Activated T-cell treated with anti-CD3 and anti-CD28 coated beads for 48 hours (primary cell): ENCODE measurements at places on chromosomes 11 and 22.

DNA sequence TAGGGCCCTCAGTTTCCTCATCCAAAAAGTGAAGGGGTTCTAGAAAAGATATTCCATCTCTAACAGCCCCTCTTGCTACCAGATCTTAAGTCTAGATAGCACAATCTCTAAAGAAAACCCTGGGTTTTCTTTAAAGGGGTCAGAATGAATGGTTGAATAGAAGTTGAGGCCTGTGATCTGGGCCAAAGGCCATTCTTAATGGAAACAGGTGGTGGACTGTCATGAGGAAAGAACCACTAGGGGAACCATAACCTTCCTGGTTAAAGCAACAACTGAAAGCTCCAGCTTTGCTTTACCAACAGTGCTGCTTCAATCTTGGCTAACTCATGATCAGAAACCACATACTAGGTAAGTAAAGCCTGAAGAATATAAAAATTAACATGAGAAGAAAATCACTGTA is 1.8 kb downstream of the CELF1 start:
- no peak for DNase-seq

GRCh38 chr11:118615282-118615975 is 8.0 kb downstream of the PHLDB1 start:
- DNase-seq = no peak

DNA sequence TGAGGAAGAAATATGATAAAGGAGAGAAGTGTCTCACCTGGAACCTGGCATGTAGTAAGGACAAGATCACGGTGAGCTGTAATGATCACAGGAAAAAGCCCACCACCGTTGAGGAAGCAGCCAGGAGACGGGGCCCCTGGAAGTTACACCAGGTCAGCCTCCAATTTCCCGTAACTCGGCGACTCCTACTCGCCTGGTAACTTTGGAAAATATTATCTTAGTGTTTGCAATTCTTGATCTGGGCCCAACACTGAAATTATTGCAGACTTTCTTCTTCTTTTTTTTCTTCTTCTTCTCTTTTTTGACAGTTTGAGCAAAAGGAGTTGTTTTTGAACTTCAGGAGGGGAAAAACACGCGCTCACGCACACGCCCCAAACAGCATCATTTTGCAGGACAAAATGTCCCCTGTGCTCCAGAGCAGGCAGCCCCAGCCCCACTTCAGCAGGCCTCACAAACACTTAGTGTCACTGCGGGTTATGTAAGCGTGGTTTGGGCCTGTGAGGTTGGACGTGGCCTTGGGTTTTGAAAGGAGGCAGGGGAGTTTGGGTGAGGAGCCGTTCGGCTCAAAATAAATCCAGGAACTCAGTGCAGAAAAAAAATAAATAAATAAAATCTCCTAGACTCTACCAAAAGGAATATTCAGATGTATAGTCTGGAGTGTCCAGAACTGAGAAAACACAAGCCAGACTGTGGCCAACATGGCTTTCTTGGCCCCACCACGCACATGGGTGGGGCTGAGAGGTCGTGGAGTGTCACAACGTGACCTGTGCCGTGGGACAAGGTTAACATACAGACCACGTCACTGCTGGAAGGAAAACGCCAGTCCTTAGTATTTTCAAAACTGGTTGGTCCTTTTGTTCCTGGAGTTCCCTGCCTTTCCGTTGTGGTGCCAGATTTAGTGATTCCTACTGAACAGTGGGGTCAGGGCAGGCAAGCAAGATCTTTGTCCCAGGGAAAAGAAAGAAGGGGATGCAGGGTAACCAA is 26.3 kb upstream of the MN1 start:
- no peak for DNase-seq

DNA sequence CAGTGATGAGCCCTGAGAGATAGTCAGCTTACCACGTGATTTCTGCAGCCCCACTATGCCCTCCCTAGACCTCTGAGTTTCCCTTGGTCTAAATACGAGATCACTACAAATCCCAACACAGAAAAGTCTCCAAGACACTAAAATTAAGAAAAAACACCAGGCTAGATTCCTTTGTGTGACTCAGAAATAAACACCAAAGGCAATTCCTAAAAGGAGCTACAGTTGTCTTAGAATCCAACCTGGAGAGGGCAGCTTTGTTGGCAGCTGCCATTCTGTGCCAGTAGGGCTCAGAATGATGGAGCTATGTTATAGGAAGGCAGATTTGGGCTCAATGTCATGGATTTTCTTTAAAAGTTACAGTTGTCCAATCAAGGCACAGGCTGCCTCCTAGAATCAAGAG is 37.1 kb upstream of the HMGXB4 start:
- DNase-seq = no peak

DNA sequence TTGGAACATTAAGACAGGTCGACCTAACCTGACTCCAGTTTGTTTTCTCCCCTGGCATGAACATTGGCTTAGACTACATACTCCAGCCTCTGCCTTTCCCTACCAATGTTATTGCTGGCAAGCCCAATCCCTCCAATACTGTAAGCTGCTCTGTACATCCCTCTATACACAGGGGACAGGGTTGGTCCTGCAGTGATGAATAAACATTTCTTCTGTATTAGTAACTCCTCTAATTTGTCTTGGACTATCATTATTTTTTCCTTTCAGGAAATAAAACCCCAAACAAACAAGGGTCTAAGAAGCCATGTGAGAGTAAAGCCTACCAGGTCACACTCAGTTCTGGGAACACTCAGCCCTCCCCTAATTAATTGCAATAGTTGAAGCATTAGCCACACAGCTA is 35.1 kb upstream of the FJX1 start:
- DNase-seq = no peak

DNA sequence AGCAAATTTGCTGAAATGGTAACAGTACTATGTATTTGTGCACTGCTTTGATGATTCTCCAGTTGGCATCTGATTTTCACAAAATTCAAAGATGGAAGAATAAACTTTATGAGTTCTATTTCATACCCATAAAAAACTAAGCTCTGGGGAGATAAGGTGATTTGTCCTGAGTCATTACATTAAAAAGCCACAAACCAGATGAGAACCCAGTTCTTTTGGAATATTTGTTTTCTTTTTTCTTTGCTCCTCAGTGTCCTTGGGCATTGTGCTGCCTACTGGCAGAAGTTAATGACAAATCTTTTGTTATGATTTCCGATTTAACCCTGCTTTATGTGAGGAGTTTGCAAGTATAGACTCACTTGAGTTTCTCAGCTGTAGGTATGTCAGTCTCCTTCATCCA is 45.4 kb upstream of the AMOTL1 start:
- DNase-seq = no peak

DNA sequence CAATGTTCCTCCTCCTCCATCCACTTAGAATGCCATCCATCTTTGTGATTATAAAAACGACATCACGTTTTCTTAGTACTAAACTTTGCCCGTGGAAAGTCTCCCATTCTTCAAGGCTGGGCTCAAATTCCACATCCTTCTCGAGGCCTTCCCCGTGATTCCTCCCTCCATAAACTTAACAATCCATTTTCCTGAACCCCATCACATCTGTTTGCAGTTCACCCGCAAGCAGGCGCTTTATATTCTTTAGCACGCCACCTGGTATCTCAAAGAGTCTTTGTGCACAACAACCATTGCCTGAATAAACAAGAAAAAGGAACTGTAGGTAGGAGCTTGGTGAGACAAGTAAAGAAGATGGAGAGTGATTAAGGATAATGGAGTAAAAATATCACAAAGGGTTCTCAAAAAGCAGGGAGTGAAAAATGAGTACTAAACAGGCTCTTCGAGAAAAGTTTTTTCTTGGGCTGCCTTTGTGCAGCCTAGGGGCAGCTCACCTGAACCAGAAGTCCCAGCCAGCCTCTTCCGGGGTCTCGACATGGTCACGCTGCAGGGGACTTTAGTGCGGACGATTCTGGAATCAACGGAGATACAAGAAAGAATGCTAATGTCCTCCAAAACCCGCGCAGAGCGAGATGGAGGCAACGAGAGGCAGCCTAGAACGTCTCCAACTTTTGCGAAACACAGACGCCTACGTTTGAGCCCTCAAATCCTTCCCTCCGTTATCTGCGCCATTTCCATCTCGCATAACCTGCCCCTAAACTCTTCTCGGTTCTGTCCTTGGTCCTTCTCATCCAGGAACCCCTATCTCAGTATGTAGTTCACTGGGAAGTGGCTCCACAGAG is 585 bp downstream of the THYN1 start:
- DNase-seq = peak; percentile 12

DNA sequence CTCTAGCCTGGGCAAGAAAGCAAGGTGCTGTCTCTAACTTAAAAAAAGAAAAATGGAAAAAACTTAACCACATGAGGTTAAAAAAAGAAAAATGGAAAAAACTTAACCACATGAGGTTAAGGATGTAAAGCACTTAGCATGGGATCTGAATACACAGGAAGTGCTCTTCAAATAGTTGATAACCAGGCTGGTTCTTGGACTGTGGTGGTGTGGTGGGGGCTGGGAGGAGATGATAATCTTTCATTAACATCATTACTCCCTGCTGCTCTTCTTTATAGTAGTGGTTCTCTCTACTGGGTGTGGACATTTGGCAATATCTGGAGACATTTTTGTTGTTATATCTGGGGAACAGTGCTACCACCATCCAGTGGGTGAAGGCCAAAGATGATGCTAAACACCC is 88.4 kb downstream of the TTC17 start:
- no peak for DNase-seq

- no peak for DNase-seq
These were observed 59.1 kb upstream of the SLC22A12 start for GRCh38 chr11:64531906-64532312.

DNA sequence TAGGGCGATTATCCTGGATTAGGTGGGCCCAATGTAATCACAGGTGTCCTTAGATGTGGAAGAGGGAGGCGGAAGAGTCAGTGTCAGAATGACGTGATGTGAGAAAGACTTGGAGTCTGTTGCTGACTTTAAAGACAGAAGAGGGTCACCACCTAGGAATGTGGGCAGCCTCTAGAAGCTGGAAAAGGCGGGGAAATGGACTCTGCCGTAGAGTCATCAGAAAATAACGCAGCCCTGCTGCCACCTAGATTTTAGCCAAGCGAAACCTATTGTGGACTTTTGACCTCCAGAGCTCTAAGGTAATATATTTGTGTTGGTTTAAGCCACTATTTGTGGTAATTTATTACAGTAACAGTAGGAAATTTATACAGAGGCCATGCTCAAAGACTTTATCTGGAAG is 4.8 kb downstream of the DDX10 start:
- no peak for DNase-seq

- DNase-seq = no peak
These were observed 82.6 kb downstream of the ADAMTS15 start for GRCh38 chr11:130531061-130531460.

DNA sequence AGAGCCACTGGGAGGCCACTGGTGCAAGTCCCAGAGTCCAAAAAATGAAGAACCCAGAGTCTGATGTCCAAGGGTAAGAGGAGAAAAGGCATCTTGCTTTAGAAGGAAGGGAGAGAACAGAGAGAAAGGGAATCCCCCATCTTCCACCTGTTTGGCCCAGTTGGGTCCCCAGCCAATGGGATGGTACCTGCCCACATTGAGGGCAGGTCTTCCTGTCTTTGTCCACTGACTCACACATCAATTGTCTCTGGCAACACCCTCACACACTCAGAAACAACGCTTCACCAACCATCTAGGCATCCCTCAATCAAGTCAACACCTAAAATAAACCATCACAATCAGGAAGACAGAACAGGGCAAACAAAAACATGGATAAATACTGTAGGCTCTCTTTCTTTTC is 6.3 kb downstream of the COMMD9 start:
- no peak for DNase-seq

- DNase-seq = no peak
These were observed 330 bp downstream of the ACP2 start for GRCh38 chr11:47248304-47248663.

DNA sequence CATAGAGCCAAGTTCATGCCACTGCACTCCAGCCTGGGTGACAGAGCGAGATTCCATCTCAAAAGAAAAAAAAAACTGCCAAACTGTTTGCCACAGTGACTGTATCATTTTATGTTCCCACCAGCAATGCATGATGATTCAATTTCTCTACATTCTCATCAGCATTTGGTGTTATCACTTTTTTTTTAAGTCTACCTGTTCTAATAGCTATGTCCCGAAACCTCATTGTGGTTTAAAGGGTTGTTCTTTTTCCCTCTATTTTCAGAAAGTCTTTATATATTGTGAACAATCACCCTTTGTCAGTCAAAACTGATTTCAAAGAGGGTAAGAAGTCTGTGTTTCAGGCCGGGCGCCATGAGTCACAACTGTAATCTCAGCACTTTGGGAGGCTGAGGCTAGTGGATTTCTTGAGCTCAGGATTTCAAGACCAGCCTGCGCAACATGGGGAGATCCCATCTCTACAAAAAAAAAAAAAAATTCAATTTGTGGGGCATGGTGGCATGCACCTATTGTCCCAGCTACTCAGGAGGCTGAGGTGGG is 14.8 kb upstream of the FAM168A start:
- no peak for DNase-seq

GRCh38 chr11:128451652-128452470 is 135.5 kb downstream of the ETS1 start:
- DNase-seq = no peak

GRCh38 chr22:49770547-49771265 is 57.0 kb downstream of the BRD1 start:
- DNase-seq = no peak
